ENCODE measurements at places on chromosomes 16 and 17.

- no peak for DNase-seq
Observed at GRCh38 chr16:57675741-57676551, 7.8 kb downstream of the ADGRG3 start.

GRCh38 chr17:60592750-60593149, 7.2 kb upstream of the PPM1D start:
- DNase-seq = no peak

- no peak for DNase-seq
Observed at GRCh38 chr16:11562411-11562810, 24.3 kb downstream of the LITAF start.

DNA sequence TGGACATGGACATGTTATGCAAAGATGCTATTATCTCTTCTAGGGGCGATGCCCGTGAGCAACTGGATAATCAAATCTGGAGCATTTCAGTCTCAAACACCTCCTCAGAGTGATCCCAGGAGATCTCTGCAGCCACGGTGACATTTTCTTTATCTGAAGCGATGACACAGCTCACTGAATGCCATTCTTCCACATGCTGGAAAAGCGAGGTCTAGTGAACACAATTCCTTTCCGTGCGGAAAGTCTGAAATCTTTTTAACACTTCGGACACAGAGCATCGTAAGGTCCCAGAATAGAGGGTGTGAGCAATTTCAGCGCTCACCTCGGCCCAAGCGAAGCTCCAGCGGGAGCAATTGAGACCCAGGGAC, 531 bp upstream of the HASPIN start:
- no peak for DNase-seq

- DNase-seq = no peak
Observed at GRCh38 chr16:67562918-67563707, 787 bp downstream of the CTCF start.

DNA sequence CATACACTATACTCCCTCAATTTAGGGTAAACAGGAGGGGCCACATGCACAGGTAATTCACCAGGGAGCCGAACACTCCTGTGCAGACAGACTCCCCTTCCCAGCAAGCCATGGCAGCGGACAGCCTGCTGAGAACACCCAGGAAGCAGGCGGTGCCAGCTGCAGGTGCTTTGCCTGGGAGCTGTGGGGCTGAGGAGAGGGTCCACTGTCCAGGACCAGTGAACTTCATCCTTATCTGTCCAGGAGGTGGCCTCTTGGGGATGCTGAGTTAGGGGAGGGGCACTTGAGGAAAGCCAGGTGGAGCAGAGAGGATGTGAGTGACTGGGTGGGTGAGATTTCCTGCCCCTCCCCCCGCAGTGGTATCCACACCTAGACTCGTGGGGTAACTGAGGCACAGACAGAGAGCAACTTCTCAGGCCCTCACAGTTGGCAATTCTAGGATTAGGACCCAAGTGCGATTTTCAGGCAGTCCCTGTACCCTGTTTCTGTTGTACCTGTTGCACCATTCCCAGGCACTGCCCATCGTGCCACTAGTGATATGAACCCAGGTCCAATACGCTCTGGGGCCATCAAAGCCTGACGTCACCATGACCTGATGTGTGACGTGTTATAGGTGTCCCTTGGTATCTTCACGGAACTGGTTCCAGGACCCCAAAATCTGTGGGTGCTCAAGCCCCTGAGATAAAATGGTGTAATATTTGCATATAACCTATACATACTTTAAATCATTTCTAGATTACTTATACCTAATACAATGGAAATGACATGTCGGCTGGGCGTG, 1.2 kb downstream of the GRN start:
- no peak for DNase-seq

DNA sequence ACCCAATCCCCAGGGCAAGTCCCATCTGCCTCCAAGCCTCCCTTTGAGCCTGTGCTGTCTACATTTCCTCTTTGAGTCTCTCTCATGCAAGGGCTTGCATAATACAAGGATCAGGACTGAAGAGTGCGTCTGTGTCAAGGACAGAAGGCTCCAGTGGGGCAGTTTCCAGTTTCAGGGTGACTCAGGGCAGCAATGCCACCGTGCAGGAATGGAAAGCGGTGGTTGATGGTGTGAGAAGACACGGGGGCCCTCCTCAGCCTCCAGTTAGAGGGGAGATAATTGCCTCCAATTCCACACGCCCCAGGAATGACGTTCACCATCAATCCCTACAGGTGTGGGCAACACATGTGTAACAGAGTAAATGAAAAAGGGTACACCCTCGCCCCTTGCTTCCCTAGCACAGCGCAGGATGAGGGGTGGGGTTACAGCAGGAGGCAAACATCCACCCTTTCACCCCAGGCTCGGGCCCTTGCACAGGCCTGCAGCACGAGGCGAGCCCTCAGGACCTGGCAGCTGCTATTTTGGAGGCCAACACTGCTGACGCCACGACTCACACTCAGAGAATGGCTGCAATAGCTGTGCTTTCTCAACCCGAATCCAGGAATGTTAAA, 24.8 kb upstream of the SLC25A19 start:
- DNase-seq = no peak

DNA sequence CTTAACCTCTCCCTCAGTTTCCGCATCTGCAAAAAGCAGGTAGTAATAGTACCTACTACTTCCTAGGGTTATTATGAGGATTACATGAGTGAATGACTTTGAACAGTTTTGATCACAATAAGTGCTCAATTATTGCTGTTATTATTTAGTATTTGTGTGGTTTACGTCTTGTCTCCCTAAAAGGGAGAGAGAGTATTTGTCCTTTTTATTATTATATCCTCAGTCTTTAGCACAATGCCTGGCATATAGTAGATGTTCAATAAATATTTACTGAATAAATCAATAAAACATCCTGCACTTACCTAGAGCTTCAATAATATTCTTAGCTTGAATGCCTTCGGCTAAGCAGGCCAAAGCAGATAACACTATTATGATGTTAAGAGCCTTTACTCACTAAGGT, 160.0 kb downstream of the TANC2 start:
- no peak for DNase-seq

DNA sequence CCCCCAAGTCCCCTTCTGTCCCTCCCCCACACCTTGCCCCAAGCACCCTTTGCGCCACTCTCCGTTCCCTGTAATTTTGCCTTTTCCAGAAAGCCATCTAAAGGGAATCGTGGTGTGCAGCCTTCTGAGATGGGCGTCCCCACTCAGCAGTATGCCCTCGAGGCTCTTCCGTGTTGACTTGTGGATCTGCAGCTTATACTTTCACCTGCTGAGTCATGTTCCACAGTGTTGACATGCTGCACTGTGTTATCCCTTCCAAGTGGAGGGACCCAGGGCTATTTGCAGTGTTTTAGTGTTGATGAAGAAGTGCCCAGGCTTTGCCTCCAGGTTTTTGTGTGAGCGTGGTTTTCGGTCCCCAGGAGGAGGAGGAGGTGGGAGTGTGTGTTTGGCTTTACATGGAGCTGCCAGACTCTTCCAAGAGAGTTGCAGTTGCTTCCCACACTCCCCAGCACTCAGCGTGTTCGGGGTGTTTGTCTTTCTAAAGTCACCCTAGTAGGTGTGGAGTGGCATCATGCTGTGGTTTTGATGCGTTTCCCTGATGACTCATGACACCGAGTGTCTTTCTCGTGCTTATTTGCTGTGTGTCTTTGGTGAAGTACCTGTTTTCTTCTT, 32.1 kb upstream of the JPT2 start:
- DNase-seq = no peak

GRCh38 chr17:4509401-4509800, 10.7 kb downstream of the SPNS2 start:
- DNase-seq = peak; percentile 52

DNA sequence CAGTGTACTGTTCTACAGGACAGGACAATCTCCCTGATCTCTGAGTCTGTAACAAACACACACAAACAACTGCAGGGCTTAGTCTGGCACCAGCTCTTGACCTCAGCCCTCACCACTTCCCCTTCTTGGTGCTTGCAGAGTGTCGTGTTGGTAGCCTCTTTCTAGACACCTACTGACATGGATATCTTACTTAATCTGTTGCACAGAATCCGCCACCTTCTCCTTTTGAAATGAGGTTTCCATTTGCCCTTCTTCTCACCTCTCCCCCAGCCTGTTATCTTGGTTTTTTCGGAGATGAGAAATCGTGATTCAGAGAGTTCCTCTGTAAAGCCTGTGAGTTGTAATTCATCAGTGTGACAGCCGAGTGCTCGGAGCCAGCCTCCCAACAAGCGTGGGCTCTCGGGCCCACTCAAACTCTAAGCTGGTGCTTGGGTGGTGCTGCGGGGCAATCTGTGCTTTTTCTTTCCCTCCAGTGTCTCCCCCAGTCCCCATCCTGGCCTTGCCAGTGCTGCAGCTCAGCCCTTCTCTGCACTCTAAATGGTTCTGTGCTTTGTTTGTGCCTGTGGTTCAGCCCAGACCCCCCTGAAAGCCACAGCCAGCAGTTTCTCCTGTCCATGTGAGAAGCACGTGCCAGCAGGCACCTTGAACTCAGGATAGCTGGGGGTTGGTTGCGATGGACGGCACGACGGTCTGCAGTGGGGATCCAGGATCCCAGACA, 28.1 kb downstream of the KIAA0513 start:
- no peak for DNase-seq

GRCh38 chr17:41464682-41465081, 2.5 kb downstream of the KRT32 start:
- no peak for DNase-seq

- DNase-seq = no peak
Observed at GRCh38 chr17:48328457-48328856, 101.6 kb downstream of the SKAP1 start.

DNA sequence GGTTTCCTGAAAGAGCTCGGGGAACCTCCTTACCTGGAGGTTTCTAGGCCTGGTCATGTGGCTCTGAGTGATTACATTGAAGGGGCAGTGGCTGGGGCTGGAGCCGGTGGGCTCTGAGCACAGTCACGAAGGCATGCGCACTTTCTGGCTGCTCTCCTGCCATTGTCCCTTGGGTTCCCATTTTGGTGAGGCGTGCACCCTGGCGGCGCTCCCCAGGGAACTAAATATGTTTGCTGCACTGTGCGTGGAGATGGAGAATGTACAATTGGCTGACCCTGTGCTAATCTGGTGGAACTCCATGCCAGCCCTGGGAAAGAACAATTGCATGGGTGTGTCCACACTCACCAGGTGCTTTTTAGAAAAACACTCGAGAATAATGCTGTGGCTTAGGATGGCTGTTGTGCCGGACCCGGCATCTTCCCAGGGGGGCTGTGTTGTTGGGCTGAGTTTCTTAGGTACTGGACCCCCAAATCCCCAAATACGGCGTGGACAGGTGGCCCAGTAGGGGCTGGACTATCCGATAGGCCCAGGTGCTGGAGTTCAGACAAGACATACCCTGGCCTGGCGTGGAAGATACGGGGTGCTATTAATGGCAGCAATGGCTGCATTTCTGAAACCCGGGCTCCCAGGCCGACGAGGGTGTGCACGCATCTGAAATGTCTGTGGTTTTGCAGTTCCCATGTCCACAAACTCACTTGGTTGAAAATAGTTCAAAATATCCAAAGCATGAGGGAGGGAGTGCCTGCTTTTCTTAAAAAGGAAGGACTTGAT, 230.5 kb downstream of the SEC14L1 start:
- DNase-seq = no peak

DNA sequence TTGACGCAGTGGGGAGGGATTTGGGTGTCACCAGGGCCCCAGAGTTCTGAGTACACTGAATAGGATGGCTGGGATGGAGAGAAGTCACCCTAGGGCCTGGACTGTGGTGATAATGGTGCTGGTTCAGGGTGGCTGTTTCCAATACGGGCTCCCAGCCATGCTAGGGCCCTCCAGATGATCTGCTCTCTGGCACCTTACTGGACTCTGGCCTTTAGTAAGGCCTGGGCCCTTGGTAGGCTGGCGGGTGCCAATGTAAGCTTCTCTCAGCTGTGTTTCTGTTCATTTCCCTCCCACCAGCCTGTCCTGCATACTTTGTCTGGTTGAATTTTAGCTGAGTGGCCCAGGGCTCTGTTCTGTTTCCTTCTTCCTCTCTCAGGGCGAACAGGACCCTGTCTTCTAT, 2.8 kb downstream of the PLA2G15 start:
- no peak for DNase-seq

DNA sequence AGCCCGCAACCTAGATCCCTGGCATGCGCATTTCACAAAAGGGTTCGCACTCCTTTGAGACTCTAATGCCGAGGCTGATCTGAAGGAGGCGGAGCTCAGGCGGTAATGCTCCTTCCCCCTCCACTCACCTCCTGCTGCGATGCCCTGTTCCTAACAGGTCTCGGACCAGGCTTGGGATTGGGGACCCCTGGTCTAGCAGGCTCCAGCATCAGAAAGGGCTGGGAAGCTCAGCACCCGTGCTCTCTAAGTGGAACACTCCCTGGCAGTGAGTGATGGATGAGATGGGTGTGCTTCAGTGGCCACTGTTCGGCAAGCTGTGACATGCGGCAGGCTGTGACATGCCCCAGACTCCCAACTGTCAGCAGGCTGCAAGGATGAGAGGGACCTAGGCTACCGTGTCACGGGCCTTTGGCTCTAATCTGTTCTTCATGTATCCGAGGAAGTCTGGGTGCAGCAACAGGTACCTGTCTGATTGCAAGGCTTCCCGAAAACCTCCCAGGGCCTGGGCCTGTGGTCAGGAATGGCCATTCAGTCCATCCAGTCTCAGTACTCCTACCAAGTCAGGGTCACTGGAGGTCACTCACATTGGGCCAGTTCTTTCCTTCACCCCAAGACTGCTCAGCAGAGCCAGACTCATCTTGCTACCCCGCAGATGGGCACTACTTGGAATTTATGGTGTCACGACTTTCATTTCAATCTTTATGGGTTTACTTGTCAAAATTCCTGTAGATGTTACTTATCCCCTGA, 1.3 kb upstream of the ST6GALNAC2 start:
- no peak for DNase-seq

DNA sequence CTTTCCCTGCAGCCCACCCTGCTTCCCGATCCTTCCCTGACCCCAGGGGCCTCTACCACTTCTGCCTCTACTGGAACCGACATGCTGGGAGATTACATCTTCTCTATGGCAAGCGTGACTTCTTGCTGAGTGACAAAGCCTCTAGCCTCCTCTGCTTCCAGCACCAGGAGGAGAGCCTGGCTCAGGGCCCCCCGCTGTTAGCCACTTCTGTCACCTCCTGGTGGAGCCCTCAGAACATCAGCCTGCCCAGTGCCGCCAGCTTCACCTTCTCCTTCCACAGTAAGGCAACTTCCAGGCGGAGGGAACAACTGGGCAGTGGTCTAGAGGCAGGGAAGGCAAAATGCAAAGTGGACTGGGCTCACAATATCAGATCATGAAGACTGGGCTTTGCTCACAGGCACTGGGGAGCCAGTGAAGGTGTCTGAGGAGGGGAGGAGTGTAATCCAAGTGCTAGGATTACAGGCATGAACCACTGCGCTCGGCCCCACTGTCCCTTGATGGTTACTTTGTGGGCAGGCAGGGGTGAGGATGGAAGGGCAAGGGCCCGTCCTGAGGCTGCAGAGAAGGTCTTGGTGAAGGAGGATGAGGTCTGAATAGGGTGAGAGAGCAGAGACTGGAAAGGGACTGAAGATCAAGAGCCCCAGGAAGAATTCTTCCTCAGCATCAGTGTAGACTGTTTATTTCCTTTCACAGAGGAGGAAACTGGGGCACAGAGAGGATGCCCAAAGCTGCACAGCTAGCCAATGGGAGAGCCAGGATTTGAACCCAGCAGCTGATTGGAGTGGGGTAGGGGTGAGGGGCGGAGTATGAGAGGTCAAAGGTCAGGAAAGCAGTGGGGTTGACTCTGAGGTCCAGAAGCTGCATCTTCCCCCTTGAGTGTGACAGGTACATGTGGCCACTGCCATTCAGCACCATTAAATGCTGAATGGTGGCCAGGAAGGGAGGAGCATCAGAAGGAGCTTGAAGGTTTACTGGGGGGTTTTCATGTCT, 16.5 kb upstream of the ADGRG3 start:
- no peak for DNase-seq

- no peak for DNase-seq
Observed at GRCh38 chr17:8744086-8744785, 400 bp downstream of the CCDC42 start.

Data from smooth muscle cell of the brain vasculature (primary cell).